ENCODE measurements at places on chromosomes 6 and 20.

- no peak for DNase-seq
Observed at GRCh38 chr6:153058291-153058690, 55.8 kb upstream of the MTRF1L start.

DNA sequence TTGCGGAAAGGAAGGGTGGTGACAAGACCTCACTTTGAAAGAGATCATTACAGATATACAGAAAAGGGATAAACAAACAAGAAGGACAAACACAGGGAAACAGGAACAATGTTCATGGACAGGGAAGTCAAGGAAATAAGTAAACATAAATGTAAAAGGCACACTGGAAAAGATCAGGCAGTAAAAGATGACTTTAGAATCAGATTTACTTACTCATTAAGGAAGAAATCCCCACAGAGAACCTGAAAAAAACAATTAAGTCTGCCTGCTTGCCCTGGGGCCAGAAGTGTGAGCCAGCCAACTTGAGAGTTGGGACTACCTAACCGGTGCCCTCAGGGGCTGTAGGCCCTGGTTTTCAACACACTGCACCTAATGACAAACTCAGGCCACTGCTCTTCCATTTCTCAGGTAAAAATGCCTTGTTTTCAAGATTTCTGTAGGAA is 1.7 kb downstream of the APMAP start:
- DNase-seq = no peak

DNA sequence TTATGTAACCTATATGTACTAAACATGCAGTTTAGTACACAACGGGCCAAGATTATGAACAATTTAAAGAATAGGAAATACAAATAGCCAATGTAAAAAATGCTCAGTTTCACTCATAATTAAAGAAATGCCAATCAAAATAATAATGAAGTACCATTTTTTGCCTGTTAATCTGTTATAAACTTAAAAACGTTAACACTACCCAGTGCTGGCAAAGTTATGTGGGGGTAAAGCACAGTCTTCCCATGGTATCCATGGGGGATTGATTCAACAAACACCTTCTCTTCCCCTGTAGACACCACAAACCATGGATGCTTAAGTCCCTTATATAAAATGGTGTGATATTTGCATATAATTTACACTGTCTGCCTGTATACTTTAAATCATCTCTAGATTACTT is 205.3 kb upstream of the SIM1 start:
- no peak for DNase-seq

DNA sequence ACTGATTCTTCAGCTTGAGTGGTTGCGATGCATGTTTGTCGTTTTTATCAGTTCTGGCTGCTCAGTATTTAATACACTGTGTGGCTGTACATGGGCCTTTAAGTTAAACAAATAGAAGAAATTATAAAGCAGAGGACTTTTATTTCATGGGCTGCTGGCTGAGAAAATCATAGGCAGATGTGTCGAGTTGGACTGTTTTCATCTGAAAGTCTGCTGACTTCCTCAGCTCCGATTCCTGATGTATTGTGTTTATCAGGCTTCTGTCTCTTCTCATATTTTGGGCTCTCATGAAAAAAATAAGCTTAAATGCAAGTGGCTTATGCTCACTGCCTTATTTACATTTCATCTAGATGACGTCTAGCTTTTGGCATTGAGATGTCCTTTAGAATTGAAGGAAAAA is 129.5 kb upstream of the GGTLC1 start:
- no peak for DNase-seq

- DNase-seq = no peak
Observed at GRCh38 chr6:77638129-77638830, 14.6 kb upstream of the MEI4 start.

- no peak for DNase-seq
Observed at GRCh38 chr6:13296536-13296997, 31.8 kb downstream of the TBC1D7 start.

- no peak for DNase-seq
Observed at GRCh38 chr6:100202417-100203194, 208.6 kb upstream of the MCHR2 start.

DNA sequence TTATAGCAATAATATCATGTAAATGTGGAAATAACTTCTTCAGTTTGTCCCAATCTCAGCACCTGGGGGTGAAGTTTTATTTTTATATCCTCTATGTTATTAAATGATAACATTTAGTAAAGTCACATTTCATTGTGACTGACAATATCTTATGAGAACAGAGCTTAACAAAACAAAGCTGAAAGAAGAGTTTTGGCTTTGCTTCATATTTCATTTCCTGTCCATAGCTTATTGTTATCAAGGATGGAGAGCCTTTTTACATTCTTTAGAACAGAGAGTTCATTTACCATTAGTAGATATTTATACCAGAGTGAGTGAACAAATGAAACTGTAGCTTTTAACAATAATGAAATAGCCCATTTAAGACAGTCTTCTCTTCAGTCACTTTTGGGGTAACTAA is 231.9 kb upstream of the SGK1 start:
- no peak for DNase-seq

DNA sequence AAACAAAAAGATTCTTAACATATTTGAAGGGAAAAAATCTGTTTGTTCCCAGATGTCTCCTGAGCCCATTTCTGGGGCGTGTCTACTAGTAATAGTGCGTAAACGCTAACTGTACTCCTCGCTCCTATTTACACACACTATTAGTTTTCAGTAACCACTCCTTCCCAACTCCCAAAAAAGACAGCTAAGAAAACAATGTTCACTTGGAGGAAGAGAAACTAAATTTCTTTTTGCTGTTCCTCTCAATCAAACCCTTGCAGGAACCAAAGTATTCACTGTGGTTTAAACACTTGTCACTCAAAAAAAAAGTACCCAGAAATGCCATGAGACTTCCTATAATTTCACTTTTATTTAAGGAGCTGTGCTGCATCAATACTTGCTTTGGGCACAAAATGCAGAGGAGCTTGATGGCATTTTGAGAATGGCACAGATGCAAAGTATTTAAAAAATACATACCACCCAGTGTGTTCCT is 118.2 kb downstream of the BACH2 start:
- DNase-seq = no peak

- DNase-seq = no peak
Observed at GRCh38 chr6:40810171-40810570, 223.0 kb upstream of the LRFN2 start.

- DNase-seq = no peak
Observed at GRCh38 chr6:52537001-52537753, 39.7 kb downstream of the TRAM2 start.

DNA sequence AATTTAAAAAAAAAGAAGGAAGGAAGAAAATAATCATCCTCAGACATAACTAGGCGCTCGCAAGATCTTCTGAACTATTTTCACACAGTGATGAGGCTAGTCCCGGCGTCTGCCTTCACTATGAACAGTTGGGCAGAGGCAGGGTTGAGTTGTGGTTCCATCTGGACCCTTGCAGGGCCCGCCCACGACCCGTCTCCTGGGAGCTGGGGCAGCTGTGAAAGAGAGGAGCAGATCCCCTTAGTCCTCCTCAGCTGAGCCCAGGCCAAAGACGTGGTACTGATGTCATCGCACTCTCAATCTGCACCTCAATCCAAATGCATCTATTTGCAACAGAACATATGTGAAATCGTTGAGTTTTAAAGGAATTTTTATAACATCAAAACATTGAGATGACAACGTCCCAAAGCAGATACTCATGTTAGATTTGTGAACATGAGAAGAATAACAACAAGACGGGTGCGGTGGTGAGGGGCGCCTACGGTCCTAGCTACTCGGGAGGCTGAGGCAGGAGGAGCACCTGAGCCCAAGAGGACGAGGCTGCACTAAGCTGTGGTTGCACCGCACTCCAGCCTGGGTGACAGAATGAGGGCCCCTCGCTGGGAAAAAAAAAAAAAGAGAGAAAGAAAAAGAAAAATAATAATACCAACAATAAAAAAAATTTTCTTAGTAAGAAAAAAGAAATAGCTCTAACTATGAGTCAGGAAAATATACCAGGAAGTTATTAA is 15.3 kb downstream of the TCFL5 start:
- DNase-seq = no peak

GRCh38 chr20:51029556-51029955 is 6.6 kb upstream of the KCNG1 start:
- DNase-seq = no peak

- no peak for DNase-seq
Observed at GRCh38 chr20:49619113-49620048, 51.4 kb upstream of the PTGIS start.

- DNase-seq = no peak
Observed at GRCh38 chr6:26524722-26525370, 13.3 kb upstream of the HMGN4 start.

DNA sequence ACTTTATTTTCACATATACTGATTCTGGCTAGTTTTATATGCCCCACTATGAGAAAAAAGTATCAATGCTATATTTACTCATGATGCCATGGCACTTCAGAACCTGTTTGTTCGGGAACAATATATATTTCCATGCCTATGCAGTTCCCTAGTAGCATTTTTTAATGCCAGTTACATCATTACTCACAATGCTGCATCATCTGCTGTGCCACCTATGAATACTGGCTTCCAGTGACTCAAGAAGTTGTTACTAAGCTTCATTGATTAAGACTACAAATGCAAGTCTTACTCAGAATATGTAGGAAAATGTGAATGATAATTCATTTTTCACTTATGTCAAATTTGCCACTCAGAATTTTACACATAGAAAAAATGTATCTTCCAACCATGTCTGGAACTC is 97.9 kb downstream of the MAFB start:
- DNase-seq = no peak

GRCh38 chr6:28218312-28219248 is 6.5 kb upstream of the ZSCAN9 start:
- peak; percentile 13 for DNase-seq

DNA sequence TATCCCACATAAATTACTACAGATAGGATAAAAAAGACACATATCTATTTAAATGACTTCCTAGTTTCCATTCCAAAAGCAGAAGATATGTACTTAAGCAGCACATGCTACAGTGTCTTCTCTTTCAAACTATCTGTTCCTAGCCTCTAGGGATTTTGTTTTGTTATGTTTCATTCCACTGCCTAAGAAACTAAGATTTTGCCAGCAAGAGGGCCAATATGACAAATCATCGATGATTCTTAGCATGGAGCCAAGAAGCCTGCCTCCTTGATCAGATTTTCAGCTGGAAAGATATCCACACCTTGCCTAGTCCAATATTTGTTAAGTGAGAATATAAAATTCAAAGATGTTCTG is 7.0 kb downstream of the SNX5 start:
- DNase-seq = no peak

- peak; percentile 27 for DNase-seq
Observed at GRCh38 chr6:36546308-36546919, 865 bp downstream of the STK38 start.

DNA sequence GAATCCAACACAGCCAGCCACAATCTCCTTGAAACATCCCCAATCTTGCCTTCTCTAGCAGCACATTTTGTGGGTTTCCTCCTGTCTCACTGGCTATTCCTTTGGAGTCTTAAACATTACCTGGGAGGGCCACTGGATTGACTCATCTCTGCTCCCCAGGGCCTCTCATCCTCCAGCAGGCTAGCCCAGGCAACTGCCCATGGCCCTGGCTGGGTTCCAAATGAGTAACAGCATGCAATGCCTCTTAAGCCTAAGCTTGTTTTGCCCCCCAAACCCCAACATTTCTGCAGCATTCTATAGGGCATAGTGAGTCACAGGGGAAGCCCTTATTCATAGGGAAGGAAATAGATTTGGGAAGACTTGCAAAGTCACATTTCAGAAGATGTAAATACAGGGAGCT is 204.9 kb downstream of the FOXA2 start:
- DNase-seq = no peak

GRCh38 chr6:108578595-108579327 is 18.0 kb downstream of the FOXO3 start:
- no peak for DNase-seq

DNA sequence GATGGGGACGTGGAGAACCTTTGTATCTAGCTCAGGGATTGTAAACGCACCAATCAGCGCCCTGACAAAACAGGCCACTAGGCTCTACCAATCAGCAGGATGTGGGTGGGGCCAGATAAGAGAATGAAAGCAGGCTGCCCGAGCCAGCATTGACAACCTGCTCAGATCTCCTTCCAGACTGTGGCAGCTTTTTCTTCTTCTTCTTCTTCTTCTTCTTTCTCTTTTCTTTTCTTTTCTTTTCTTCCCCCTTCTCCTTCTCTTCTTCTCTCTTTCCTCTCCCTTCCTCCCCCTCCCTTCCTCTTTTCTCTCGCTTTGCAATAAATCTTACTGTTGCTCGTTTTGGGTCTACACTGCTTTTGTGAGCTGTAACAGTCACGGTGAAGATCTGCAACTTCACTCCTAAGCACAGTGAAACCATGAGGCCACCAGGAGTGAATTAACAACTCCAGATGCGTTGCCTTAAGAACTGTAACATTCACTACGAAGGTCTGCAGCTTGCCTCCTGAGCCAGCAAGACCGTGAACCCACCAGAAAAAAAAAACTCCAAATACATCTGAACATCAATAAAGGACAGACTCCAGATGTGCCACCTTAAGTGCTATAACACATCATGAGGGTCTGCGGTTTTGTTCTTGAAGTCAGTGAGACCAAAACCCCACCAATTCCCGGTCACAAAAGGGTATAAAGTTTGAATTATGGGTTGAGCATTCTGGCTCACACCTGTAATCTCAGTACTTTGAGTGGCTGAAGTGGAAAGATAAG is 19.6 kb upstream of the SERPINB1 start:
- DNase-seq = no peak

DNA sequence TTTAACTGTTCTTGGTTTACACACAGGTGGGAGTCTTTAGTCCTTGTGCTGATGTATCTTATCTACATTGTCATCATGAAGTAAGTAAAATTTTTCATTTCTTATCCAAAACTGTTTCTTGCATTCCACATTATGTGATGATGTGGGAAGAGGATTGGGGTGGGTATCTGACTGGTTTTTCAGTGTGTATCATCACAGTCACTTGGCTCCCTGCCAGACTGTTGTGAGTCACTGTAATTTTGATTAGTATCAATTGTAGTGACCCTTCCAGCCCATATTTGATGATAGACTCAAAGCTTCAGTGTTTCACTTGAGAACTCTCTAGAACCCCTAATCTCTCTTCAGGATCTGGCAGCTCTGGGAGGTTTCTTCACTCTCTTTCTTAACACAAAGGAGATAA is 84.5 kb upstream of the RIN2 start:
- no peak for DNase-seq

DNA sequence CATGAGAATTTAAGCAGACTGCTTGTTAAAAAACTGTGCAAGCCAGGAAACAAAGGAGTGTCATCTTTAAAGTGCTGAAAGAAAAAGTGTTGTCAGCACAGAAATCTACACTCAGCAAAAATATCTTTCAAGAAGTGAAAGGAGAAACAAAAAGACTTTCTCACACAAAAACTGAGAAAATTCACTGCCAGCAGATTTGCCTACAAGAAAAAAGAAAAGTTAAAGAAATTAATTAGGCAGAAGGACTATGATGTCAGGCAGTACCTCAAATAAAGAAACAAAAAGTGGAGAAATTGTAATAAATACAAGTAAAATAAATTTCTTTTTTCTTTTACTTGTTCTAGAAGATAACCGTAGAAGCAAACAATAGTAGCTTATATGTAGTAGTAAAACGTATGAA is 171.6 kb upstream of the CEP162 start:
- DNase-seq = no peak

GRCh38 chr20:58990651-58991445 is 9.8 kb downstream of the NELFCD start:
- no peak for DNase-seq

Data from stimulated activated naive CD4-positive, alpha-beta T cell (primary cell).